ENCODE measurements at places on chromosomes 1 and 21. TPM values are rescaled to one million over a fixed set of nuclear protein-coding genes. Genes with fewer than 3 reads are reported as not detected.

DNA sequence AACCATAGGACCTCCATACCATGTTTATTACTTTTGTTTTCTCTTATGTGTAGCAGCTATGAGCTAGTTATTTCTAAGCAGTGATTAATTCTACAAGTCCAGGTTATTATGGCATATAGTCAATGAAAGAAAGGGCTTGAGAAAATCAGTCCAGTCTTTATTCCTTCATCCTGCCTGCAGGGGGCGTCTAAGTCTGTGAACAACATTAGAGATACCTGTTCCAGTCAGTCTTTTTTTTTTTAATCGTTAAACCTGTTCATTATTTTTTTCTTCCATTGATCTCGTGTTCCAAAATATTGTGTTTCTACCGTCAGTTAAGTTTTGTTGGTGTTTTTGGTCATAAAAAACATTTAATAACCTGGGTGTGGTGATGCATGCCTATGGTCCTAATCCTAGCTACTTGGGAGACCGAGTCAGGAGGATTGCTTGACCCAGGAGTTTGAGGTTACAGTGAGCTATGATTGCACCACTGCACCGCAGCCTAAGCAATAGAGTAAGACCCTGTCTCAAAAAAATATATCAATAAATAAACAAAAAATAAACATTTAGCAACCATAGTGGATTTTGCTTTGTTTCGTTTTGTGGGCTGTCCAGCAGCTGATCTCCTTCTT is 29.4 kb upstream of the CD2 start:
- H3K4me1 ChIP-seq, result no peaks in the 10 kb centered on the region
- H3K4me3 ChIP-seq, result no peak overlapping the region
- H3K27me3 ChIP-seq, result no peaks in the 10 kb centered on the region
- DNase-seq, result peak; percentile 83

- no peaks in the 10 kb centered on the region for H3K36me3 ChIP-seq
- no peak overlapping the region for H3K27ac ChIP-seq
- H3K27me3 ChIP-seq, result peaks cover 34% of the 10 kb centered on the region
- peak; percentile 81 for DNase-seq
Observed at GRCh38 chr1:18530587-18531502, 50.1 kb downstream of the KLHDC7A start.

DNA sequence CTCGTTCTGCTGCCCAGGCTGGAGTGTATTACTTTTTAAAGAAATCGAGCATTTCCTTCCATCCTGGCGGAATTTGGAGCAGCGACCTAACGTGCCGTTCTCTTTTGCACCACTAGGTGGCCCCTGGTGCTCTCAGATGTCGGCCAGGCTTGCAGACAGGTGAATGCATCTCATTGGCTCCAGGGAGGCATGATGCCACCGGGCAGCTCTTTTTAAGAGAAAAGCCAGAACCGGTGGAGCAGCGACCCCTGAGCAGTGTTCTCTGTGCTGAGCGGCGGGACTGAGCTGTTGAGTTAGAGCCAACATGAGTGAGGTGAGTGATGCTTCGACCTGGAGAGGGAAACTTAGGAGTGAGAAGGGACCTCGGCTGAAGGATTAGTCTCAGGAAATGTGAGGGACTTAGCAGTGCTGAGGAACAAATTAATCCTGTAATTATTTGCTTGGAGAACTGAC is at the start of gene PCP4:
PCP4 (plus strand) TSS at position 241 of the 453 bp plus-strand sequence; CDS start at position 305, 64 bp downstream.
- peak; percentile 96 for DNase-seq
- no peak within 1 kb of the TSS for H3K4me3 ChIP-seq
- peaks cover 14% of the 10 kb centered on the region for H3K27me3 ChIP-seq
- H3K36me3 ChIP-seq, result no peaks in the 10 kb centered on the region
- H3K27ac ChIP-seq, result no peak within 1 kb of the TSS

DNA sequence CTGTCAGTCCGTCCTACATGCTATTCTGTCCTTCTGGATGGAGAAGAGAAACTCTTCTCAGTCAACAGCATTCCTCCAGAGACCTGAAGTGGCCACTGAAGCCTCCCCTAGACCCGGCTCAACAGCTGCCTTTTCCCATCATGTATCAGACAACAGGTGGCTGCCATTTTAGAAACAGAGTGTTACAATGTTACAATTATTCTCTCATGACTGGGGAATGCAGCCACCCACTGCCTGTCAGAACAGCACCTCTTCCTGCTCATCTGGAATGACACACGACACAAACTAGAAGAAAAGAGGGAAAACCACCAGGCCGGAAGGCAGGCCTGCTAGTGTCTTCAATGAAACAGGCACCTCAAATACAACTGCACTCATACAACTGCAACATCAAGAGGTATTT is 105.3 kb downstream of the PGBD5 start:
- no peaks in the 10 kb centered on the region for H3K36me3 ChIP-seq
- no peak overlapping the region for H3K4me3 ChIP-seq
- DNase-seq, result no peak
- no peaks in the 10 kb centered on the region for H3K27me3 ChIP-seq
- no peak overlapping the region for H3K27ac ChIP-seq

DNA sequence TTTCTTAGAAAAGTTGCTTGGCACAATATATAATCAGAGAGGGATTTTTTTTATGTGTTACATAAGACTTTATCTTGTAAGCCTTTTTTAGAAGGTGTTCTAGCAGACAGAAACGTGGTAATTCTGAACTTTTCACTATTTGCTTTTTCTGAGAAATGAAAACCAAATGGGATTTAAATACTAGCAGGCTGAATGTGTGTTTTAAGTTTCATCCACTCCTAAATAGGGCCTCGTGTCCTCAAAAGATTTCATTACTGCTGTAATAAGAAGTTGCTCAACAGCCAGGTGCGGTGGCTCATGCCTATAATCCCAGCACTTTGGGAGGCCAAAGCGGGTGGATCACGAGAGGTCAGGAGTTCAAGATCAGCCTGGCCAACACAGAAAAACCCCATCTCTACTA is 44.7 kb upstream of the FMO2 start:
- H3K27me3 ChIP-seq, result no peaks in the 10 kb centered on the region
- no peak overlapping the region for H3K27ac ChIP-seq
- no peaks in the 10 kb centered on the region for H3K36me3 ChIP-seq
- H3K4me1 ChIP-seq, result no peaks in the 10 kb centered on the region
- H3K4me3 ChIP-seq, result no peak overlapping the region
- no peak for DNase-seq

GRCh38 chr1:26752519-26752918 is 35.2 kb upstream of the PIGV start:
- H3K27ac ChIP-seq, result no peak overlapping the region
- no peak for DNase-seq
- peaks cover 80% of the 10 kb centered on the region for H3K36me3 ChIP-seq
- peaks cover 5% of the 10 kb centered on the region for H3K4me1 ChIP-seq
- H3K4me3 ChIP-seq, result no peak overlapping the region
- no peaks in the 10 kb centered on the region for H3K27me3 ChIP-seq

DNA sequence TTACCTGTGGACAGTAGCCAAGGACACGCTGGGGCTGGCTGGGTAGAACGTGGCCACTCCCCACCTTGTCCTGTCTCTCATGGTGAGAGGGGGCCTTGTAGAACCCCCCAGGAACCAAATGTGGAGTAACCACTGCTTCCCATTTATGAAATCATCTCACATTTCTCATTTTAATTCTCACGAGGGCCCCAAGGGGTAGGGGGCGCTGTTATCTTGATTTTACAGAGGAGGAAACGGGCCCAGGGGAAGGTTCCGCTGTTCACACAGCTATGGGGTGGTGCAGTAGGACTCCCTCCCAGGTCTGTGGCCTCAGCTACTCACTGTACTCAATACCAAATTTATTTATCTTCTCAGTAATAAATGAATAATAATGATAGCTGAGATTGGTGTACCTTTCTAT is 5.5 kb downstream of the SMPDL3B start:
- peak; percentile 84 for DNase-seq
- no peaks in the 10 kb centered on the region for H3K27me3 ChIP-seq
- H3K4me3 ChIP-seq, result no peak overlapping the region
- H3K36me3 ChIP-seq, result no peaks in the 10 kb centered on the region
- H3K4me1 ChIP-seq, result no peaks in the 10 kb centered on the region

- no peak overlapping the region for H3K4me3 ChIP-seq
- peaks cover 5% of the 10 kb centered on the region for H3K4me1 ChIP-seq
- DNase-seq, result no peak
- H3K27me3 ChIP-seq, result no peaks in the 10 kb centered on the region
Observed at GRCh38 chr1:179091691-179092165, 9.9 kb downstream of the TOR3A start.

GRCh38 chr1:87295445-87296110 is 33.1 kb upstream of the LMO4 start:
- no peak for DNase-seq
- no peak overlapping the region for H3K4me3 ChIP-seq
- H3K4me1 ChIP-seq, result no peaks in the 10 kb centered on the region
- H3K27me3 ChIP-seq, result peaks cover 3% of the 10 kb centered on the region
- H3K27ac ChIP-seq, result no peak overlapping the region

DNA sequence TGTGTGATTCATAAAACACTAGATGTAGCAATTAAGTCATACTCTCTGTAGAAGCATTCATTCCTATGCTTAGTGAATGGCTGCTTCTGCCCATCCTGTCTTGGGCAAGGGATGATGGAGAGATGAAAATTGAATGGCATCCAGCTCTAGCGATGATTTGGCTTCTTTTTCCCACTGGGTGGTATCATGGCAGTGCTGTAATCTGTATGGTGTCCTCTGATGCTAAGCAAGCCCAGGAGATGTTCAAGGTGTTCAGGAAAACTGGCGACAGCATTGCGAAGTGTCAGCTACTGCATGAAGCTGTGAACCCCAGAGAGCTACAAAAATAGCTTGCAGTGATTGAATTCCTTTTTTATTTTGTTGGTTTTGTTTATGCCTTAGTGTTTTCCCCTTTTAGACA is 48.9 kb upstream of the LEPR start:
- no peaks in the 10 kb centered on the region for H3K27me3 ChIP-seq
- no peak overlapping the region for H3K4me3 ChIP-seq
- no peaks in the 10 kb centered on the region for H3K4me1 ChIP-seq

NUP210L gene
- total RNA-seq, result 0.11 TPM

S100A7 gene
- total RNA-seq, result not detected

OR6N1 gene
- not detected for total RNA-seq

ESRRG gene
- 6.7 TPM for total RNA-seq

IGSF3 gene
- 30.5 TPM for total RNA-seq

Measured in endodermal cell (in vitro differentiated cells).